ENCODE measurements at places on chromosomes 5 and 9.
A peak's percentile ranks its signal among the peaks of the same experiment; 100 is the strongest.

DNA sequence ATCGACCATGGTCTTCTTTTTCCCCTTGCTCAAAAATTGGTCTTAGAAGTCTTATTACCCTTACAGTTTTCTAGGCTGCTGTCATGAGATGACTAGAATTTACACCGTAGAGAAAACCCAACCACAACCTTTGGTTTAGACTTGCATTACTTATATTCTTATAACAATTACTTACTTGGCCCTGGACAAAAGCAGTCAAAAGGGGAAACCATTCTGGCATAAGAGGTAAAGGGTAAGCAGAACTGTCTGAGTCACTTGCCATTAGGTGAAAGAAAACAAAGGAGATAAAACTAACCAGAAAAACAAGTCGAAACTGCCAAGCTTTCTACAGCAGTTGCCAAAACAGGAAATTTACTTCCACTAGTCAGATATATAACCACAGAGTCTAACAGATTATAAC is 17.9 kb downstream of the TMEM245 start:
- DNase-seq, result no peak

GRCh38 chr9:76796296-76796695 is 32.1 kb downstream of the PCA3 start:
- no peak for DNase-seq

DNA sequence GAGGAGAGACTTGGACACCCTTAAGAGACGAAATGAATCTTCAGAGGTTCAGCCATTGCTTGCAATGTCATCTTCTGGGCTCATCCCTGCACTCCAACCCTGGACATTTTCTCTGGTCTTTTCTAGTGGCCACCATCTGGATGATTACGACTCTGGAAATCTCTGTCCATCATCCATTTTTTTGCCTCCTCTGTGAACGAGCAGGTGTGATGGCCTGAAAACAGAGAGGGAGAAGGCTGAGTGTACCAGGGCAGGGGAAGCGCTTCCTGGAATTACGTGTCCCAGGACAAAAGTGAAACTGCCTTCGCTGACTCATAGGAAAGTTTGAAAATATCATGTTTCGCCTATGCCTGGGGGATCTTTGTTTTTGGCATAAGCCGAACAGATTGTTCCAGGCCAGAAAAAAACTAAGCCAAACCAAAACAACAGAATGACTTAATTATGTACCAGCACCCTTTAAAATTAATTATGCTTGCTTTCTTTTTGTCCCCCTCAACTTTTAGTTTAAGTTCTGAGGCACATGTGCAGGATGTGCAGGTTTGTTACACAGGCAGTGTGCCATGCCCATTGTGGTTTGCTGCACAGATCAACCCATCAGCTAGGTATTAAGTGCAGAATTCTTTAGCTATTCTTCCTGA is 31.9 kb downstream of the ANKRD33B start:
- DNase-seq, result no peak

- DNase-seq, result no peak
These were observed 39.5 kb upstream of the PHF2 start for GRCh38 chr9:93536874-93537273.

DNA sequence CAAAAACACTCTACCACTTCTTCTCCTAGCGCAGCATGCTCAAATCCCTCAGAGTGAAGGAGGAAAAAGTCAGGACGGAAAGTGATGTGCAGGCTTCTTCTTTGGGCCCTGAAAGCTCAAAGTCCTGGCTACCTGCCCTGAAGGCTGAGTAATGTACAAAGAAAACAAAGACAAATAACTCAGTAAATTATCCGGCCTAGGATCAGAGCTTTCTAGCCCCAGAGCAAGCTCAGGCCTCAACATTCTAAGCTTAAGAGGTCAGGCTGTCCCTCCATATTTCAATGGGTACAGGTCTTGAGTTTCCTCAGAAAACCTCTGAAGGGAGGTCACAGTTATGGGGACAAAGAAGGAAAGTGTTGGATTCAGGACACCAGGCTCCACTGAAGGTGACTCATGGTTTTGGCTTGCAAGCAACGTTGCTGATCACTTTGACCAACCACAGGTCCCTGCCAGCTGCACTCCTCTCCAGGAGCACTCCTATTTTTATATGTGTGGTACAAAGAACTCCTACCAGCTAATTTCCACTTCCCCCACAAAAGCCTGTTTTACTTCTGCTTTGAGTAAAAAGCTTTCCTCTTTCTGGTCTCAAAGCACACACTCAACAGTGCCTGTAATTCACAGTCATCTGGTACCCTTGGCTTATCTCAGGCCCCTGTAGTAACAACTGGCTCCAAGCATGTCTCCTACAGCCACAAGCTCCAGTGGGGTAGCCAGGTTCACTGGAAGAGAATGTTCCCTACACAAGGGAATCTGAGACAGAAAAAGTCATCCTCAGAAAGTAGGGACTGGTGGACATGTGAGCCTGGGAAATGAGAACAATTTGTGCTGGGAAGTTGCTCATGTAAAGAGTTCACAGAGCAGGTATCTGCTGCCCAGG is 115.7 kb downstream of the UGCG start:
- DNase-seq, result no peak

DNA sequence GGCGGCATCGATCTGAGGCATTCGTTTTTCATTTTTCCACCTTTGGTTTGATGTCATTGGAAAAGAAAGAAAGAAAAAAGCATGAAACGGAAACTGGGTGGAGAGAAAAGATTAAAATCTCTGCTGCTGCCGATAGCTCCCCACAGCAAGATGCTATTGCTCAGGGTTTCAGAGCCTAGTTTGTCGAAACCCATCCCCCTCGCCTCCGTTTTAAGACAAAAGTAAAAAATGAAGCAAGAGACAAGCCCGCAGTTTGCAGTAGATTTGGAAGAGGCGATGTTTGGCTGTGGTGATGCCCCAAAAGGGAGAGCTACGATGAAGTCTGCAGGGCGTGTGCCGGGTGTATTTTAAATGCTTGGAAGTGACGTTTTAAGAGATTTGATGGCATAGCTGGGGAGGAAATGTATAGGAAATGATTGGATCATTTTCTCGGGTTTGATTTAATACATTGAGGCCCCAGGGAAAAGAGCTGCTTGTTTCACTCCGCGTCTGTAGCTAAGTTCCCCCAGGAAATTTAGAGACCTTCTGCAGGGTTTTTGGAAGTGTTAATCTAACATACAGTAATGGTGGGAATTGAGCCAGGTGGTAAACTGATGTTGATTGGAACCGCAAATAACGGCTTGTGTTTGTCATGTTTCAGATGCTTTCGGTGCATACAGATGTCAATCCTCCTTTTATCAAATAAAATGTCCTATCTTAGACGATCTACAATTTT is 909 bp downstream of the NDFIP1 start:
- peak; percentile 9 for DNase-seq

- DNase-seq, result peak; percentile 37
These were observed 1467.1 kb downstream of the FOXD4L5 start for GRCh38 chr9:63817622-63818518.

- DNase-seq, result no peak
These were observed 183.2 kb upstream of the DAB2 start for GRCh38 chr5:39608024-39608423.

Data from neuronal stem cell (in vitro differentiated cells).